ENCODE measurements at places on chromosomes 13 and 19.

DNA sequence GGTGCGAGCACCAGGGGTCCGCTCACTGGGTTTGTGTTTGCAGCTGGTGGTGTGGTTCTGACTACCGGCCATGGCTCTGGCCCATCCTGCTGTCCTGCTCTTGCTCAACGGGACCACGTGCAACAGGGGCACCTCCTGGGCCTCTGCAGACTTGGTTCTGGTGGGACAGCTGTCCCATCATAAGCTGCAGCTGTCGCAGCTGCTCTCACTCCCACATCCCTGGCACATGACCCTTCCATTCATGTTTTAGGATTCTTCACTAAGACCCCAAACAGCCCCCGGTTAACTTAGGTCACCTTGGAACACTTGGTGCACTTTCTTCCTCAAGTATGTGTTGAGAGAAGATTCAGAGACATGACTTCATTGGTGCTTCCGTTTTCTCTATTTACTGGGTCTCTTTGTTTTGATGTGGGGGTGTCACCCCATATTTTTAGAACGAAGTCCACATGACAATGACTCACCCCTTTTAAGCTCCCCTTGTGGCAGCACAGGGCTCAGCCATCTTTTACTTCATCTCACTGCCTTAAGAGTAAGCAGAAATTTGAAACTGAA, 68.4 kb upstream of the ARHGEF7 start:
- H3K27ac ChIP-seq, result no peak overlapping the region
- H3K36me3 ChIP-seq, result no peaks in the 10 kb centered on the region
- H3K27me3 ChIP-seq, result no peaks in the 10 kb centered on the region
- DNase-seq, result no peak

DNA sequence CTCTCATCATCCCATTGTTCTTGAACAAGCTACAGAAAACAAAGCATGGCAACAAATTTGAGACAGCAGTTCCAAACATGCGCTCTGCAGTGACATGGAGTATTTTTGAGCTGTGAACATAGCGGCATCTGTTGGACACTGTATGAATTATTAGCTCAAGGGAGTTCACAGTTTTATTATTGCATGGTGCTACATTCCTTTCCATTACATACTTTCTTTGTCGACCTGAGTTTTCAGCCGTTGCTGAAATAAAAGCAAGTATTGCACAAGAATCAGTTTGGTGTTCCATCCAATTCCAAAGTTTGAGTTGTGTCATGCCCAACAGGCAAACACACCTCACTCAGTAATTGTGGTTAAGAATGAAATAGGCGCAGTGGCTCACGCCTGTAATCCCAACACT, 30.1 kb upstream of the METTL21C start:
- H3K27me3 ChIP-seq, result peaks cover 3% of the 10 kb centered on the region
- H3K36me3 ChIP-seq, result no peaks in the 10 kb centered on the region
- no peak overlapping the region for H3K27ac ChIP-seq
- H3K4me1 ChIP-seq, result no peaks in the 10 kb centered on the region
- H3K4me3 ChIP-seq, result no peak overlapping the region
- DNase-seq, result no peak

DNA sequence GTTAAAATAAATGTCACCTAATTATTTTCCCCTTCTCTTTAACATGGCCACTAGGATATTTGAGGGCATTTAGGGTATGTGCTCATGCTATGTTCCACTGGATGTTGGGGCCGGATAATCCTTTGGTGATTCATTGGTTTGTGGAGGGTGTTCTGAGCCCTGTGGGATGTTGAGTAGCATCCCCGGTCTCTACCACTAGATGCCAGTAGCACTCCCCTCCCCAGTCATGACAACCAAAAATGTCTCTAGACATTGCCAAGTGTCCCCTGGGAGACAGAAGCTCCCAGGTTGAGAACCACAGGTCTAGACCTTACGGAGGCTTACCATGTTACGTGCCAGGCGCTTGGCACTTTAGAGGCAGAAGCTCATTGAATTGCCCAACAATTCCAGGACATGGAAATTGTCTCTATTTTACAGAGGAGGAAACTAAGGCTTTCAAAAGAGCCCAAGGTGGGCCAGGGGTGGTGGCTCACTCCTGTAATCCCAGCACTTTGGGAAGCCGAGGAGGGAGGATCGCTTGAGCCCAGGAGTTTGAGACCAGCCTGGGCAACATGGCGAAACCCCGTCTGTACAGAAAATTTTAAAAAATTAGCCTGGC, 14.1 kb downstream of the SHANK1 start:
- peaks cover under 1% of the 10 kb centered on the region for H3K27me3 ChIP-seq
- no peak overlapping the region for H3K4me3 ChIP-seq
- no peak overlapping the region for H3K27ac ChIP-seq
- no peaks in the 10 kb centered on the region for H3K36me3 ChIP-seq
- no peaks in the 10 kb centered on the region for H3K4me1 ChIP-seq

GRCh38 chr19:16876904-16877361, 11.9 kb upstream of the F2RL3 start:
- H3K27me3 ChIP-seq, result no peaks in the 10 kb centered on the region
- peaks cover 26% of the 10 kb centered on the region for H3K36me3 ChIP-seq
- no peak overlapping the region for H3K4me3 ChIP-seq
- no peak for DNase-seq
- H3K4me1 ChIP-seq, result no peaks in the 10 kb centered on the region

DNA sequence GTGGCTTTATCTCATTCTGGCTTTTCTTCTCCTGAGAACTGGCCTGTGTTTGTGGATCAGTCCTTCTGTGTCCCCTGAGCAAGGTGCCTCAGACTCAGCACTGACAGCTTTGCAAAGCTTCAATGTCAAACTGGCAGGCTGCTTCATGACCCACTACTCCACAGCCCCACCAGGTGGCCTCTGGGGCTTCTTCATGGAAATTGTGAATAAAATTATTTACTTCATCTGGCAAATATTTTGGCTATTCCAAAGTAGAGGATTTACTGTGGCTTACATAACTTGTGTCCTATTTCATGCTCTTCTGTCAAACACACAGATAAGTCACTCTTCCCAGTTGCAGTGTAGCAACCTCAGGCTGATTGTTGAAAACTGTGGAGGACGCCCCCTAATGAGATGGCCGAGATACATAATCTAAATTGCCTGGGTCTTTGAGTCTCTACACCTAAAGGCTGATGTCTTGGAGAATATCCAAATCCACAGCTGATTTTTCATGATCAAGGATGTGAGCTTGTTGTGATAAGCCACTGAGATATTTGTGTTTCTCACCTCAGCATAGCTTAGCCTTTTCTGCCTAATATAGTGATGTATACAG, 721.9 kb upstream of the SLC10A2 start:
- no peak overlapping the region for H3K27ac ChIP-seq
- H3K27me3 ChIP-seq, result no peaks in the 10 kb centered on the region
- no peaks in the 10 kb centered on the region for H3K4me1 ChIP-seq
- peak; percentile 68 for DNase-seq
- no peaks in the 10 kb centered on the region for H3K36me3 ChIP-seq

GRCh38 chr13:39603424-39603947, 493 bp upstream of the LHFPL6 start:
- peak overlapping the region; percentile 88 for H3K4me3 ChIP-seq
- no peaks in the 10 kb centered on the region for H3K36me3 ChIP-seq
- peak; percentile 73 for DNase-seq
- H3K27ac ChIP-seq, result peak overlapping the region; percentile 40
- peaks cover 4% of the 10 kb centered on the region for H3K4me1 ChIP-seq
- H3K27me3 ChIP-seq, result peaks cover 37% of the 10 kb centered on the region

Data from endodermal cell (in vitro differentiated cells).